ENCODE measurements at places on chromosomes 12 and 14.

GRCh38 chr14:71452539-71452938, 479.7 kb upstream of the RGS6 start:
- DNase-seq, result no peak

DNA sequence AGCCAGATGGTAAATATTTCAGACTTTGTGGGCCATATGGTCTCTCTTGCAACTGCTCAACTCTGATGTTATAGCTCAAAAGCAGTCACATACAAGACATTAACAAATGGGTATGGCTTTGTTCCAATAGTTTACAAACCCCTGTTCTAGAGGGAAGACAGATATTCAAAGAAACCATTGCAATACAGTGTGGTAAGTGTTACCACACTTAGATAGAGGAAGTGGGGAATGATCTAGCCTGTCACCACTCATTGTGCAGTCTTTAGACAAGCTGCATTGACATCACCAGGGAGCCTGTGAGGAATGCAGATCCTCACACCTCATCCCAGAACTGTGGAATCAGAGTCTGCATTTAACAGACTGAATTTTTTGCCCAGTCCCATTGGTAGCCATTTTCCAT, 80.0 kb upstream of the RGS6 start:
- no peak for DNase-seq

DNA sequence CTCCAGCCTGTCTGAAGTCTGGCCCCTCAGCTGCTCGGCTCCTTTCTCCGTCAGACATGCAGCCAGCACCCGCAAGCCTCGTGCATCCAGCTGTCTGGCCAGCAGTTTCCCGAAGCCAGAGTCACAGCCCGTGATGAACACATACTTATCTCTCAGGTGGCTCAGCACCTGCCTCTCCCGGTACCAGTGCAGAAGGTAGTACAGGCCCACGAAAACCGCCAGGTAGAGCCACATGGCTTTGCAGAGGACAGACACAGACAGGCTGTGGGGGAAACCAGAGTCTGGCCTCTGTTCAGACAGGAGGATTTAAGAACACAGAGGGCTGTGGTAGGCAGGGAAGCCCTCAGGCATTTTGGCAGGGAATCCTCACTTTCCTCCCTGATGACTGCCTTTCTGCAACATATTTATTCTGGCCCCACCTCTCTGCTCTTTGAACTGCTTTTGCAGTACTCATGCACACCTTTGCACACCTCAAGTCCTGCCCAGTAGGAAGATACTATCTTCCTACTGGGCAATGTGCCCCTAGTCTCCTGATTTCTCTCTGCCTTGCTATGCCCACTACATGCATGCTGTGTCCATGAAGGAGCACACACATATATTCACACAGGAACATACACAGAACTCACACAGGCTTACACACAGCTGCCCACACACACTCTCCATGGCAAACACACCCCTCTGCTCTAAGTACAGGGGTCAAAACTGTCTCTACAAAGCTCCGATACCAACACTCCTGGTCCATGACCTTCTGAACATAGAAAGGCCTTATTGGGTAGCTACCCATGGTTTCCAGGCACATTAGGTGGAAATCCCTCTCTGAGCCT, at the start of gene RDH16:
Gene RDH16, minus strand, starts transcription at position 380 of the 824 bp plus-strand sequence. Its CDS starts 146 bp downstream, at position 234.
- DNase-seq, result no peak

DNA sequence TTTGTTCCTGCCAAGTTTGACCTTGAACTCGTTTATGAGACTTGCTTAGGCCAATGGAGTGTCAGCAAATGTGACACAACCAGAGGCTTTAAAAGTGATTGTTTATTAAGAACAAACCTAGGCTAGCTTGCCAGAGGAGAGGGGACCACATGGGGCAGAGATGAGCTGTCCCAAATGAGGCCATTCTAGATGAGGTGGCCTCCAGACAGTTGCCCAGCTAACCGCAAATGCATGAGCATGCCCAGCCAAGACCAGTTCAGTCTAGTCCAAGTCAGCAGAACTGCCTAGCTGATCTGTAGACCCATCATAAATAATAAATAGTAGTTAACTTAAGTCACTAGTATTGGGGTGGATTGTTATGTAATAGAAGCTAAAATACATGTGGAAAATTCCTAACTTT, 172.8 kb upstream of the DYRK2 start:
- DNase-seq, result no peak

DNA sequence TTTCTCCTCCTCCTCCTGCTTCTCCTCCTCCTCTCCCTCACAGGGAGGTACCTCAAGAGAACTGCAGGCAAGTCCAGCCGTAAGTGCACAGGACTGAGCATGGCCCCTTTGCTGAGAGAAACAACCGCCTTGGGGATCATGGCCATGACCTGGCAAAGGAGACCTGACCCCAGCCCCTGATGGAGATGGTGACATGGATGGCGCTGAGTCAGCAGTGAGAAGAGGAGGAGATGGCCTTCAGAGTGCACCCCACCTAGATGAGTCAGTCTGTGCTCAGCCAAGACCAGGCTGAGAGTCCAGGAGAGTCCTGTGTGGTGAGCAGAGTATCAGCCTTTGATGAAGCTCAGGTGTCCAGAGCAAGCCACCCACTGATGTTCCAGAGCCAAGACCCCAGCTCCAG, 36.4 kb downstream of the MEG3 start:
- no peak for DNase-seq

- no peak for DNase-seq
These were observed 1.1 kb upstream of the RIOX1 start for GRCh38 chr14:73489481-73490175.

GRCh38 chr12:83018088-83018487, 331.4 kb downstream of the TMTC2 start:
- DNase-seq, result no peak

GRCh38 chr12:14643251-14643650, 53.1 kb downstream of the GUCY2C start:
- DNase-seq, result no peak

GRCh38 chr14:68176687-68177086, 357.1 kb downstream of the RAD51B start:
- no peak for DNase-seq

GRCh38 chr14:105059925-105060565, 5.2 kb downstream of the GPR132 start:
- no peak for DNase-seq

DNA sequence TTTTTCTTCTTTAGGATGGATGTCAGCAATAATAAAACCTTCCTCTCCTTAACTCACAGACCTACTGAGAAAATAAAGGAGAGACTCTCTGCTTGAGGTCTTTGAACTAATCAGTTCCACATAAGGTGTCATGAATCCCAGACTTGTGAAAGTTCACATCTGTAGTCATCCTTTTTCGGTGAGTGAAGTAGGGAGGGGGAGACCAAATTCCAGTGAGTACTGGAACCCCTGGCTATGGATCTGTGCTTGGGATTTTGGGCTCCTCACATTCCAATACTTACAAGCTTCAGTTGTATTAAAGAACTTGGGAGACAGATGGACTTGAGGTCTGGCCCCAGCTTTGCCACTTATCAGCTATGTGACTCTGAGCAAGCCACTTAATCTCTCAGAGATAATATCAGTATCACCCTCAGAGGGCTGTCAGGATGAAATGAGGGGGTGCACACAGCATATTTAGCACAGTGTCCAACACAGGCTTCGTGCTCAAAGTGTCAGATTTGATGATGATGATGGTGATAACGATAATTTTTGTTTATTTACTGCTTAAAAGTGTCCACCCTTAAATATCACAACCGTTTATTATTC, 34.8 kb upstream of the APPL2 start:
- no peak for DNase-seq

GRCh38 chr12:68434391-68435298, 102.5 kb upstream of the MDM1 start:
- no peak for DNase-seq

GRCh38 chr12:3244219-3244750, 167.1 kb downstream of the TSPAN9 start:
- DNase-seq, result no peak

- no peak for DNase-seq
These were observed 36.3 kb upstream of the BAZ1A start for GRCh38 chr14:34911209-34912150.

DNA sequence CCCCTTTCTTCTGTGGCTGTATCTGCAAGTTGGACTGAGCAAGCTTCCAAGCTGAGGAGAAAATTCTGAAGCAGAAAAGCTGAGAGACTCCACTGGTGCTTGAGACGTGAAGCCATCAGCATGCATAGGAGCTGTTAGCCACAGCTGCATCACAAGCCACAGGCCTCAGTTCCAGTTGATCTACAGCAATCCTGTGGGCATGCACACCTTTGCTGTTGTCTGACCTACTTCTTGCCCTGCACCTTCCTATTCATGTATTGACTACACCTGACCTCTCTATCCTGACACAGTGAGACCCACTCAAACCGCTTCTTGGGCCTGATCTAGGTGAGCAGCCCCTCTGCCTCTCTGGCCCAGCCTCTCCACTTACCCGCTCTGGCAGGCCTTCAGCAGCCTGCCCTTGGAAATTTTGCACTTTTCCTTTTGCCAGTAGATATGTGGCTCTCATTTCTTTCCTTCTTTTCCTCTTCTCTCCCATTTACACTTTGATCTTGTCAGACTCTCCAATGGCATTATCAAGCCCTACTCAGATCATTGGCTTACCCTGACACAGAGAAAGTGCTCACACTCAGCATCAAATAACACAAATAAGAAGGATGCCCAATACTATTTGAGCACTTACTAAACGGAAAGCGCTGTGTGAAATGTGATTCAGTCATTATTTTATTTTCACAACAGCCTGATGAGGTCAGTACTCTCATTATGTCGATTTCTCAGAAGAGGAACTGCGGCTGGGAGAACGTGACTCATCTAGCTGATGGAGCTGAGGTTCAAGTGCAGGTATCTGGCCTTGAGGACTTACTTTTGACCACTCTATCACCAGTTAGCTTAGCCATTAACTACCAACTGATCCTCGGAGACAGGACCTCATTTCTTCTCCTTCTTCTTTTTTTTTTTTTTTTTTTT, 21.9 kb upstream of the PTGR2 start:
- no peak for DNase-seq

DNA sequence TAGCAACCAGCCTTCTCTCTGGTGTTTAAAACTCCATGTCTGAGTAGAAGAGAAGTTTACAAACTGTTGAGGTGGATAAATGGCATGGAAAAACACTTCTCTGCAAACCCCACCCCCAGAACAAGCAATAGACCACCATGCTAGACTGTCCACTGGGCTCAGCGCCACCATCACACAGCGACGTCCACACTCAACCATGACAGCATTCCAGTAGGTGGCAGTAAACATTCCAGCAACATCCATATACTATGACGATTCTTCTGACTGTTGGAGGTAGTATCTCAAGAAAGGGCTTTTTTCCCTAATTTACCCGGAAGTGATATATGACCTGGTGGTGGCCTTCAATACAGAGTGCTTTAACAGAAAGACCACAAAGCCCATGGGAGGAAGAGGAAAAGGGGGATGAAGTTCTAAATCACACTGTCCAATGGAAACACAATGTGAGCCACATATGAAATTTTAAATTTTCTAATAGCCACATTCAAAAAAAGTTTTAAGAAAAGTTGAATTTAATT, 152.2 kb downstream of the SLC15A4 start:
- no peak for DNase-seq

DNA sequence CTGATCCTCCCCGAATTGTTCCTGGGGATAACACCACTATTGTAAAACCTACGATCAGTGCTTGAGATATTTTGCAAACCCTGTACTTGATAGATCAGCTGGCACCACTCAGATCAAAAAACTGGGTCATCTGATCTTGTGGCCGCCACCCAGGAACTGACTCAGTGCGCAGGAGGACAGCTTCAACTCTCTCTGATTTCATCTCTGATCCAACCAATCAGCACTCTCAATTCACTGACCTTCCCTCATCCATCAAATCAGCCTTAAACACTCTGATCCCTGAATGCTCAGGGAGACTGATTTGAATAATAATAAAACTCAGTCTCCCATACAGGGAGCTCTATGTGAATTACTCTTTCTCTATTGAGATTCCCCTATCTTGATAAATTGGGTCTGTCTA, 4.2 kb upstream of the XPOT start:
- DNase-seq, result no peak

- DNase-seq, result no peak
These were observed 791.5 kb upstream of the MGAT4C start for GRCh38 chr12:87047691-87048090.

DNA sequence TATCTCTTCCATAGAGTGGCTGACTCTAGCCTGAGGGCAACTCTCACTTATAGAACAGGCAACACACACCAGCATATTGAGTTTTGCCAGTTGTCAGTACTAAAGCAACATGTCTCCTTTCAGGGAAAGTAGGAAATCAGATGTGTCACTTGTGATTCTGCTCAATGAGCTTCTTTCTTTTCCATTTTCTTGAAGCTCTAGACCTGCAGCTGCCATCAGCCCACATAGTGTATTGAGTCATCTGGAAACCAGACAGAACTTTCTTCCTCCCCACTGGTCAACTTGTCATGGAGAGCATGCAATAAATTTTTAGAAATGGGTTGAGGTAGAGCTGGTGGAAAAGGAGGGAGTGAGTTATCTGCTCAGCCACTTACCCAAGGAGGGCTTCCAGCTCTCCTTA, 209.0 kb upstream of the PLEKHG7 start:
- no peak for DNase-seq

GRCh38 chr14:69808919-69809808, 12.1 kb upstream of the SLC10A1 start:
- DNase-seq, result no peak

GRCh38 chr14:77238996-77239395, 32.0 kb downstream of the NGB start:
- DNase-seq, result no peak

DNA sequence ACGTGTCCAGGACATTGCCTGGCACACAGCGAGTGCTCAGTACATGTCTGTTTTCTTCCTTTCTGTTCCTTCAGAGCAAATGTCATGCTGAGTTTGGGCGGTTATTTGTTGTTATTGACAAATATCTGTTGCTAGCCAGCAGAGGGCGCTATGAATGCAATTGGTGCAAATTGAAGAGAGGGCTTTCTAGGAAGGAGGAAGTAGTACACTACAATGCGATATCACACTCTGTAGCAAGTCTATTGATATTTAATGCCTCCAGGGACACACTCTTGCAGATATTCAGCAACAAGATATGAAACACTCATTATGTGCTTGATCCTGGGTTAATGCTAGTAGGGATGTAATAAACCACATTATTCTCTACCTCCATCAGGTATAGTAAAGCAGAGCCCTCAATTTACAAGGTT, 267.3 kb upstream of the SRRM4 start:
- no peak for DNase-seq

- DNase-seq, result no peak
These were observed 9.1 kb downstream of the CEP170B start for GRCh38 chr14:104874110-104874531.

DNA sequence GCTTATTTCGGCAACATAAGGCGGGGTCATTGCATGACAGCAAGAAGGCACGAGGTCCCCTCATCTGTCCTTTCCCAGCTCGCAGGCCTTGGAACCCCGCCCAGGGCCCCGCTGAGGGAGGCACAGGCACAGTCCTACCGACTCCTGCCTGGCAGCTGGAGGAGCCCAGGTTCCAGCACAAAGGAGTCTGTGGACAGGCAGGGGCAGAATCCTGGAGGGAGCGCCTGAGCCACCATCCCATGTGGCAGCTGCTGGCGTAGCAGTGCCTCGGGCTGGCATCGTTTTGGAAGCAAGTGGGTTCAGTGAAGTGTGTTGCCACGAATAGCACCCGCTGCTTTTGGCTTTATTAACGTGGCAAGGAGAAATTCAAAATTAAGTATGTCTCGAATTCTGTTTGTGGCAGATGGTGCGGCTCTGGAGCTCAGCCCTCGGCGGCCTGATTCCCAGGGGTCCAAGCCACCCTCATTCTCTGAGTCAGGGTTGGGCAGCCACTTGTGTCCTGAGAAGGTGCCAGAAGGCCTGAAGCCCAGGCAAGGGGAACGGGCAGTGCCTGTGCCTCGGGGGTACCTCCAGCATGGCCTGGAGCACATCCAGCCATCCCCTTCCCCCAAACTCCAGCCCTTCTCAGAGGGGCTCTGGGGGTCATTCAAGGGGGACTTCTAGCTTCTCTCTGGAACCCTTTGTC, 35.9 kb downstream of the SLC8B1 start:
- DNase-seq, result no peak

All from activated T-helper 1 cell treated with anti-CD3 and anti-CD28 coated beads, Interleukin-2, amount 50 U/mL, for 16 hours (primary cell).